HFF-Myc (cell line): ENCODE measurements at places on chromosomes 3 and 15.

DNA sequence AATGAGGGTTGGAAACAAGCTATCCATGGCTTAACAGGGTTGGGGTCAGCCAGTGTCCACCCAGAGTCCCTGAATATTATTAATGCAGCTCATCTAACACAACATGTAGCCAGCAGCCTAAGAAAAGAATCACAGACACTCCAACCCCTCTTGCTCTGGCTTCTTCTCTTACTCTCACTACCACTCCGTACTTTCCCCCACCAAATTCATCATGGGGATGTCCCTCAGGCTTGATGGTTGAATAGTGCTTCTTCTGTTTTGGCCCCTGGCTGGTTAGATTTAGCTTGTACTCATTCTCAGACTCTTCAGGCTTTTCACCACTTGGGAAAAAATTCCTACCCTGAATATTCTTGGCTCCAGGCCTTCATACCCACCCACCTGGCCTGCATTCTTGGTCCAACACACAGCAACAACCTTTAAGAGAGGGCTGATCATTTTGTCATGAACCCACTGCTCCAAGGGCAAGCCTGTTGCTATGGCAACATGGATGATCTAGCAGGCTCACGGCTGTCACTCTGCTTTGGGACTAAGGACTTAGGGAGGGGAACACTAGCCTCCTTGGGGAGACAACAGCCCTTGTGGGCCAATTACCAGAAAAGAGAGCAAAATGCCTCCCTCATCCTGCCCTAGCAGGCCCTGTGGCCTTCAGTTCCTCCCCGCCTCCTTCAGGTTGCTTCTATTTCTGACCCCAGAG is 9.4 kb upstream of the MED12L start:
- DNase-seq: no peak

DNA sequence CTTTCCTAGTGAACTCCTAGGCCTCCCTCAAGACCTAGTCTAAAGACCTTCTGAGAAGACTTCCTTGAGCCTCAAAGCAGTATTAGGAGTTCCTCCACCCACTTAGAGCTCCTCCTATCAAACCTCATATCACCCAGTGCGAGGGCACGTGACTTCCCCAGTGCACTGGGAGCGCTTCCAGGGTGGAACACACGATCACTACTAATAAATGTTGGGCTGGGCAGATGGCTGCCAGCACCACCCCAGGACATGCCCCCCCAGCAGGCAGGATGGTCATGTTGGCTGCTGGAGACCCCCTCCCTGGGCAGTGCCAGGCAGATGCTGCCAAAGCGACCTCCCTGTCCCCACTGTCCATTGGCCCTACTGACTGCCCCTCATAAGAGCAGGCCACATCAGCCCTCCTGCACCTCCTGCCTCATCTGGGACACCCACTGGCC is 8.5 kb upstream of the PLXND1 start:
- no peak for DNase-seq

DNA sequence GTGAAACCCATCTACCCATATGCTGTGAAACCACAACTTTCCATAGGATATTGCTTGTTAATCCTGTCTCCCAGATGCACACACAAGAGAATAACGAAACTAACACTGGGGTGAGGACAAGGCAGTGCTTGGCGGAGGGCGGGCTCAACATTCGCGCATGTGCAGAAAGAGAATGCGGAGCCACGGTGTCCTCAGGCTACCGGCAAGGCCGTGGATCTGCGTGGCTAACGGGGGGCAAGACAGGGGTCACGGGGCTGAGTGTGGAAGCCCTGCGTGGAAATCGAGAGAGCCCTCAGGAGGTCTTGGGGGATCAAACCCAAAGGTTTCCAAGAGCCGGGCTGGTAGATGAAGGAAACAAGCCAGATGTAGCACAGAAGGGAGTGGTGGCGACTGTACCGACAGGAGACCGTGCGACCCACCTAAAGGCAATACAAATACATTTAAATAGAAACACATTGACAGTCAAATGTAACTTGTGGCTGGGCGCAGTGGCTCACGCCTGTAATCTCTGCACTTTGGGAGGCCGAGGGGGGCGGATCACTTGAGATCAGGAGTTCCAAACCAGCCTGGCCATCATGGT is 48.5 kb upstream of the TRA2B start:
- no peak for DNase-seq

GRCh38 chr3:56711344-56711743 is 28.3 kb upstream of the TASOR start:
- DNase-seq: no peak

GRCh38 chr3:36729204-36730056 is 34.9 kb downstream of the DCLK3 start:
- peak; percentile 22 for DNase-seq

GRCh38 chr15:91133511-91133910 is 33.5 kb downstream of the SV2B start:
- DNase-seq: no peak

- DNase-seq: no peak
These were observed 7.5 kb downstream of the VPS13C start for GRCh38 chr15:62052713-62053112.

DNA sequence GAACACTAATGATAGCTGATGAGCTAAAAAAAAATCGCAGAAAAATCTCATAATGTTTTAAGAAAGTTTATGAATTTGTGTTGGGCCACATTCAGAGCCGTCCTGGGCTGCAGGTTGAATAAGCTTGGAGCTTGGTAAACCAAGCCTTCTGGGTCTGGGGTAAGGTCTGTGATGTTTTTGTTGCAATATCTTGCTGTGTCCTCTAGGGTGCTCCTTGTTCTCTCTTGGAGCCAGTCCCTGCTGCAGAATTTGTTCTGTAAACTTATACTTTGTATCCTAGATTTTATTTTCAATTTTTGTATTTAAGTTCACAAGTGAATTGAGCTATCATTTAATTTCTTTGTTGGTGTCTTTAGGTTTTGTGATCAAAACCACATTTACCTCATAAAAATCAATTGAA is 143.7 kb downstream of the NR1D2 start:
- no peak for DNase-seq

DNA sequence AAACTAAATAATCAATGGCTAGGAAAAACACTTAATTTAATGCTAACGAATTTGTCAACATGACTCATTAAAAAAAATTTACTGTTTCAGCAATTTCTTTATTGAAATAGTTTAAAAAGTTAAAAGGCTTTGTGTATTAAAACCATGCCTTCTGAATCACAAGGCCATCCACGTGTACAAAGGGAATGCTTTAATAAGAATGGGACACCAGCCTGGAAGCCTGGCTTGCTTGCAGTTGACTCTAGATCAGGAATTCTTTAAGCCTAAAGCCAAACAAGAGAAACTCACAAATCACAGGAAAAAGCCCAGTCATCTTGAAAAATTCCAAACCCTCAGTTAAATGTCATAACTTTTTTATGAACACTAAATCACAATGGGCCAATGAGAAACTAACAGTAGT is 137.6 kb downstream of the PEAK1 start:
- peak; percentile 33 for DNase-seq

DNA sequence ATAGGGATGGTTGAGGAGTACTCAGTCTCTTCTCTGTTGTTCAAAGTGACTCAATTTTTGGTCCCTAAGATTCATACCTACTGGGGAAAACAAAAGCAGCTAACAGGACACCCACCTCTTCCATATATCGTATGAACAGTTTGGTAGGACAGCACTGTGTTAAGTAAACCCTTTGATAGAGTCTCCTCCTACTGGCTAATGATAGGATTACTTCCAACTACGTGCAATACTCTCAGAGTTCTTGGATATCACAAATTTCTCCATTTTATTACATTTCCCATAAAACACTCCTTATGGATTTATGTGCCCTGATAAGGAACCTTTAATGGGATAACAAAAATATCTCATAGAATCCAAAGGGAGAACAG is 200.2 kb upstream of the GOLGA6L4 start:
- DNase-seq: peak; percentile 15

GRCh38 chr3:100317912-100318311 is 16.6 kb upstream of the NIT2 start:
- no peak for DNase-seq

DNA sequence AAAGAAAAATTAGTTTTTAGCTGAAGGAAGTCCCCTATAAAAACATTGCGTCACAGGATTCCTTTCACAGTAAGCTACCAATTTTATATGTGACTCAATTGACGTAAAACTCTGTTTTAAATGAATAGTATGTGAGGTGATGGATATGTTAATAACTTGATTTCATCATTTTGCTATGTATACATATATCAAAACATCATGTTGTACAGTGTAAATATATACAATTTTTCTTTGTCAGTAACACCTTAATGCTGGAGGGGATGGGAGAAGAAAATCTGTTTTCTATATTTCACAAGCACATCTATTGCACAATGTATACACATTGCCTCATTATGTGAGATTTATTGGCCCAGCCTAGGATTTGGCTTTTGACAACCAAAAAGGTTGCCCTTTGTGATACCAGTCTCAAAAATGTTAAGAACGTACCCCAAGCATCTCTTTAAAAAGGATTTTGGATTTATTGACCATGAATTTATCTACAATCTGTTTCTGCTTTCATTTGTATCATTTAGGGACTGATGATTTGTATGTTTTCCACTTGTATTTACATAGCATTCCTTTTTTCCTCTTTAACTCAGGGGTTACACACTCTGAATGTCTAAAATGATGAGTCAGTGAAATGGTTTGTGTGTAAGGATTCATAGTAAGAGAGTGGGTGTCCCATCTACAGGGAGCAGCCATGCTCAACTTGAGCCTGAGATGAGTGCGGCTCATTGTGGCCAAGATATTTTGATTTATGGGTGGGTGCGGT is 62.6 kb downstream of the CRTC3 start:
- peak; percentile 39 for DNase-seq

DNA sequence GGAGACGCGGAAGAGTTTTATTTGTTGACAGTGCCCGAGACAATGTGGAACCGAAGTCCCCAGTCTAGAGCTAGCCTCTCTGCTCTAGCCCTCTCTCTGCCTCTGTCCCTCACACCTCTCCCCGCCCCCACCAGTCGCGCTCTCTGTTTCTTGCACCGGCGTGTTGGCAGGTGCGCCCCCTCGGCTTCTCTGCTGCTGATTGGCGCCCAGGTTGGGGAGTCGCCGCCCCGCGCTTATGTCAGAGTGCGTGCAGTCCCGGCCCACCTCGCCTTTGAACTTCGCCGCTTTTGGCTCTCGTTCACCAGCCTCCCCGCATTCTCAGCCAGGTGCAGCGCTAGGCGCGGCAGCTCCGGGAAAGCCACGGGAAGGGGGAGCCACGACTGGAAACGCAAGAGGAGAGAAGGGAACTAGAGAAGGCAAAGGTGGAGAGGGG is at the start of gene SOX14:
Gene SOX14, plus strand, starts transcription at position 315 of the 433 bp plus-strand sequence. CDS start 470 bp downstream, outside the sequence.
- no peak for DNase-seq

DNA sequence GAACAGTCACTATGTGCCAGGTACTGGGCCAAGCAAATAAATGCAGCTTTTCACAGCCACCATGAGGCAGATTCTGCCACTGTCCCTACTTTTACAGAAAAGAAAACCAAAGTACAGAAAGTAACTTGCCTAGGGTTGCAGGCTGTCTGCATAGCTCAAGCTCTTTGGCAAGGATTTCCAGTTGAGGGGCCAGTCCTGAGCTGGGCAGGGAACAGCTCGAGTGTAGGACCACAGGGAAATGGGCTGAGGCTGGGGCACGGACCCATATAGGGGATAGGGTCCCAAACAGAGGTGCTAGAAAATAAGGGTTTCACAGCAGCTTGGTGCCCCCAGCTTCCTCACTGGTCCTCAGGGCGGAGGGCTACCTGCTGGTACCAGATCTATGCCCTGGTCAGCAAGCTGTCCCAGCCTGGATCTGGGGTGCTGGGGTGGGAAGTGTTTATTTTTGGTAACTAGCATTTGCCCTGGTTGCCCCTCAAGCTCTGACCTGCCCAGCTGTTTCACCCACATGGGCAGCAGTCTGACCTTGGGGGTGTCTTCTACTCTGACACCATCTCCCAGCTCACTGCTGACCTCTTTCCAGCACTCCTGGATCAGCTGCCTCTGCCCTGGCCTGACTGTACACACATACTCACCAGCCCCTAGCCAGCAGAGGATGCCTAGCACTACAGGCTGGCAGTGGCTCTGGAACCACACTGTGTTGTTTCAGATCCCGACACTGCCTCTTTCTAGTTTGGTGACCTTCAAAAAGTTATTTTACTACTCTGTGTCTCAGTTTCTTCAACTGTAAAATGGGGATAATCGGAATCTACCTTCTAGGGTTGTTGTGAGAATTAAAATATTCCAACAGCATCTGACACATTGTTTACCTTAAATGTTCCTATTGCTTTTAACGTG is 16.2 kb downstream of the MRAS start:
- DNase-seq: no peak

DNA sequence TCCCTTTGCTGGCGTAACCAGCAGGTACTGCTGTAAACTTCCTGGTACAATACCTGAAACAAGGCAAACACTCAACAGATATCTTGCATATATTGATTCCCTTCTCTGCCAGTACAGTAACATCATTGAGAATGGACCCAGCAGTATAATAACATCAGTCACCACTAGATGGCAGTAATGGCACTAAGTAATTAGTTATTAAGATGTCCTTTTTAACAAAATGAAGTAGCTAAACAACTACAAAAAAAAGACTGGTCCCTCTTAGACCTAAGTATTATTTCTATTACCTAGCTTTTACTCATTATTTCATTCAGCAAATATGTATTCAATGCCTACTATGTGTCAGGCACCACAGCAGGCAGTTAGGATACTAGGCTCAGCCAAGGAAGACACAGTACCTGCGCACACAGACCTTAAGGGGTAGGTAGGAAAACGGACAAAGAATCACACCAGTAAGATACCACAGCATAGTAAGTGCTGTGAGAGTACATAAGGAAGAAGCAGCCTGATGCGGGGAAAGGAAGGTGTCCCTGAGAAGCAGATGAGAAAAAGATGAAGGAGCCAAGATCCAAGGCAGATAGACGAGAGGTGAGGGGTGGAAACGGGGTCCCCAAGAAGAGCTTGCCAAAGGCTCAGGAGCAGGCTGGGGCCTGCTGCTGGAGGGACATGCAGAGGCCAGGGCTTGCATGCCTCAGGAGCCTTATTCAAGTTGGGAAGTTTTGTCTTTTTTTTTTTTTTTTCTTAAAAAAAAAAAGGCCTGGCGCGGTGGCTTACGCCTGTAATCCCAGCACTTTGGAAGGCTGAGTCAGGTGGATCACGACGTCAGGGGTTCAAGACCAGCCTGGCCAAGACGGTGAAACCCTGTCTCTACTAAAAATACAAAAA is 102.7 kb upstream of the CHD2 start:
- peak; percentile 75 for DNase-seq

GRCh38 chr3:134143828-134144401 is 106.7 kb downstream of the RYK start:
- no peak for DNase-seq

DNA sequence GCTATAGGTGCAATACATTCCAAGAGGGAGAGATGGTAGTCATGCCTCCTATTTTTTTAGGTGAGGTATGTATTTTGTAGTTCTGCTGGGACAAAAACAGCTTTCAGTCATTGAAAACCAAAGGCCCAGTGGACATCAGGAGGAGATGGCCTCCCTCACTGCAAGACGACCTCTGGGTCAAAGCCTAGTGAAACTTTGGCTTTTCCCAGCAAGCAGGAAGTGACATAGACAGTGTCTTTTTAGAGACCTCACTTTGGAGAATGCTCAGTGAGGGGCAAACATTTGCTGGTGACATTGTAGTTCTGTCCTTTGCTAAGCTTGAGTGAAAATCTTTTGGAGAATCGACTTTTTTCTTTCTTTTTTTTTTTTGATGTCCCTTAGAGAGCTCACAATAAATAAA is 27.3 kb downstream of the LIPC start:
- no peak for DNase-seq

GRCh38 chr3:54303517-54304375 is 181.4 kb downstream of the CACNA2D3 start:
- no peak for DNase-seq
